Stimulated activated naive CD8-positive, alpha-beta T cell treated with anti-CD3 and anti-CD28 coated beads, Interleukin-15, Interleukin-2, amounts not matched to agents 100 U/mL and 50 U/mL, for 24 hours (primary cell): ENCODE measurements at places on chromosomes 3 and 15.

DNA sequence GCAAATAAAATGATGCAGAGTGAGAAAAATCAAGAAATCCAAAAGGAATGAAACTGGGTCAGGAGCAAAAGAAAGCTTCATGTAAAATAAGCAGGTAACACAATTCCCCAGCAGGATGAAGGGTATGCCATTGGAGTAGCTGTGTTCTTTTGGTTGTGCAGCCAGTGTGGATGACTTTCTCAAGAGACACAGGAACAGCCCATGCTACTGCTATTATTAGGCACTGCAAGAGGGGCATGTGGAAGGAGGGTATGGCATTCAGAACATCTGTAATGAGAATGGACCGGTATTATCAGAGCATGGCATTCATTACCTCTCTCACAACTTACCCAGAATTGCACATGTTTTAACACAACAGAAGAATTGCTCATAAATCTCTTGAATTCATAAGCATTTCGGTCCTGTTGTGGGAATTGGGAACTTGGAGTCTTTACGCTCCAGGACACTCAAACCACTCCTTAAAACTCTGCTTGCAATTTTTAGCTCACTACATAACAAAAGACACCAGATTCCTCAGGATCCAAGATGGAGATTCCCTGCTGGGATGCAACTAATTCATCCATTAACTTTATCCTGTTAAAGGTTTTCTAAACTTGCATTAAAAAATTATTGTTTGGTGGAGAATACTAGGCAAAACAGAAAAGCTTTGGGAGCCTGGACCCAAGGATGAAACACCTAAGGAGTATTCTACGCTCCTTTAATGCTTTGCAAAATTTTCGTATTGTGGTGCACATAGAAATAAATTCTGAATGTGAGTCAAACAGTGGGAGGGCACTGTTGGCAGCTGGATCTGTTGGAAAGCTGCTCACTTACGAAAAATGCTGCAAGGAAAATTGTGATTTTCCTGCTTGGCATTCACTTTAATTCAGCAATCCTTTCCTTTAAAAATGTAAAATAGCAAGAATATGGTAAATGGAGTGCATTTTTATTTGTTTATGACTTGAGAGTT lies 34.6 kb upstream of the CDIN1 start:
- DNase-seq: no peak

- DNase-seq: no peak
Measured at GRCh38 chr15:88982304-88982945, 69.2 kb upstream of the MFGE8 start.

- no peak for DNase-seq
Measured at GRCh38 chr3:143793971-143794370, 54.3 kb downstream of the SLC9A9 start.

GRCh38 chr3:143375698-143376097 lies 256.1 kb downstream of the CHST2 start:
- DNase-seq: no peak

- no peak for DNase-seq
Measured at GRCh38 chr3:72004749-72005292, 219.9 kb upstream of the PROK2 start.

- DNase-seq: no peak
Measured at GRCh38 chr15:90959894-90960293, 5.2 kb downstream of the RCCD1 start.

DNA sequence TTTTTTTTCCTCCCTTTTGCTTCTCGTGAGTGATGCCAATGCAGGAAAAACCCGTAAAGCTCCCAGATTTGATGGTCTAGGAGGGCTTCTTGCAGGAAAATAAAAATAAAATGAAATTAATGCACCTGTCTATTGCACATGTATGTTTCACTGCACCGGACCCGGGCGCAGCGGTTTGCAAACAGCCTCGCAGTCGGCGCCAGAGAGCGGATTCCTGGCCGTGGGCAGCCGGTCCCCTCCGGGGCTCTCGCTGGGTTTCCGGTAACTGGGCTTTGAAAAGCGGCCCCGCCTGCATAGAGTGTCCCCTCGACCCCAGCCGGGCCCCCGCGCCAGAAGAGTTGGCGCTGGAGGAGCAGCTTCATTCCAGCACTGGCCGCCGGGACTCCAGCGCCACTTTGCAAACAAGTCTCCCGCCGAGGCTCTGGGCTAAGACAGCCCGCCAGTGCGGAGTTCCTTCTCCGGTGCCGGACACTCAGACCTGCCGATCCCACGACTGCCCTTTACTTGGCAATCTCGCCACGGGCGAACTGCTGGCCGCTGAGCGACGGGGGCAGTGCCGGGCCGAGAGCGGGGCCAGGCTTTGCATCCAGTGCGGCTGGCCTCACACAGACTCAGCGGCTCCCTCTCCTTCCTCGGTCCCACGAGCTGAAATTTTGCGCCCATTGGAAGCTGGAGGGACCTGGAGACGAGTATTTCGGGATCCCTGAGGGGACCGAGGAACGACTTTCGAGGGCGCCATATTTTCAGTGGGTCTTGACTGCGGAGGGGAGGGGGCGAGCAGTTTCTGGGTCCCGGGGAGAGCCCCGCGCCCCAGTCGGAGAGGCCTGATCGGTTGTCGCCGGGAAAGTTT lies 225.9 kb upstream of the C2CD4B start:
- peak; percentile 48 for DNase-seq
